HuH-7 (cell line): ENCODE measurements at places on chromosomes 16 and 17.

DNA sequence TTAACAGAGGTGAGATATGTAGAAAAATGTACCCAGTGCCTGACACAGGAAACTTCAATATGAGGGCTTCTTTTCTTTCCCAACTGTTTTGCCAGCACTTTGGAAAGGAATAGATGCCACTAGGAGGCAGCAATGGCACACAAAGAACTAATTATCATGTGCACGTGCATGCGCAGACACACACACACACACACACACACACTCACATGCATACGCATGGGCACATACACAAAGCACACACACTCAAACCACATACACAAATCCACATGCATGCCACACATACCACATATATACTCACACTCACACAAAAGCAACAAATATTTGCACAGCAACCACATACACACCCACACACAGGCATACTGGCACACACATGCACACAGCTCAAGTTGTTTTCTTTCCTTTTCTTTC lies 8.8 kb upstream of the CEP112 start:
- peak; percentile 52 for DNase-seq

- no peak for DNase-seq
These were observed 31.0 kb upstream of the TRAP1 start for GRCh38 chr16:3748307-3748706.

GRCh38 chr17:17971431-17972125 lies 622 bp downstream of the TOM1L2 start:
- no peak for DNase-seq

DNA sequence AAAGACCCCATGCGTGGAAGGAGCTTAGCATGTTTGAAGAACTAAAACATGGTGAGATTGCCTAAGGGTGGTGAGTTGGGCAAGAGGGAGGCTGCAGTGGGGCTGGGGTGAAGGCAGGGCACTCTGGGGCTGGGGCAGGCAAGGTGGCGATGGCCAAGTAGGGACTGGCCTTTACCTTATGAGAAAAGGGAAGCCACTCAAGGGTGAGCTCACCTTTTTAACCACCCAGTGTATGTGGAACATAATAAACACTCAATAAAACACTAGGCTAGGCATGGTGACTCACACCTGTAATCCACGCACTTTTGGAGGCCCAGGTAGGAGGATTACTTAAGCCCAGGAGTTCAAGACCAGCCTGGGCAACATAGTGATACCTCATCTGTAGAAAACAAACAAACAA lies 37.7 kb downstream of the LYRM9 start:
- no peak for DNase-seq
